Stimulated activated CD8-positive, alpha-beta memory T cell treated with anti-CD3 and anti-CD28 coated beads, Interleukin-2, amount 100 ng/mL, for 48 hours (primary cell): ENCODE measurements at places on chromosomes 5 and 9.

- DNase-seq, result no peak
These were observed 313.0 kb downstream of the CETN3 start for GRCh38 chr5:90096415-90097081.

- DNase-seq, result no peak
These were observed 54.3 kb upstream of the TNFSF15 start for GRCh38 chr9:114860187-114860586.

DNA sequence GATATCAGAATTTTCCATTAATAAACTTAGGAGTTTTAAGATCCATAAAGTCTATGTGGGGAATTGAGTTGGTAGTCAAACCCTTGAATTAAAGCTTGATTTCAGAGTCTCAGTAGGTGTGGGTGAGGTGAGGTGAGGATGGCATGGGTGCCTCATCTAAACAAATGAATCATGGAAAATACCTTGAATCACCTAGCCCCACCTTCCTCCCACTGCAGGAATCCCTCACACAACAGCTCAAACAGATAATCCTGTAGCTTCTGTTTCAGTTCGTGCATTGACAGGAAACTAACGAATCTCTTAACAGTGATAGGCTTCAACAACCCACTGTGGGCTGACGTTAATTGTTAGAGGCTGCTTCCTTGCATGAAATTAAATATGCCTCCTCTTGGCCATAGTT is 185.0 kb downstream of the SREK1 start:
- DNase-seq, result no peak

GRCh38 chr9:81237565-81238231 is 451.6 kb downstream of the TLE1 start:
- no peak for DNase-seq

- no peak for DNase-seq
These were observed 133.9 kb downstream of the MAN2A1 start for GRCh38 chr5:109823597-109823996.

DNA sequence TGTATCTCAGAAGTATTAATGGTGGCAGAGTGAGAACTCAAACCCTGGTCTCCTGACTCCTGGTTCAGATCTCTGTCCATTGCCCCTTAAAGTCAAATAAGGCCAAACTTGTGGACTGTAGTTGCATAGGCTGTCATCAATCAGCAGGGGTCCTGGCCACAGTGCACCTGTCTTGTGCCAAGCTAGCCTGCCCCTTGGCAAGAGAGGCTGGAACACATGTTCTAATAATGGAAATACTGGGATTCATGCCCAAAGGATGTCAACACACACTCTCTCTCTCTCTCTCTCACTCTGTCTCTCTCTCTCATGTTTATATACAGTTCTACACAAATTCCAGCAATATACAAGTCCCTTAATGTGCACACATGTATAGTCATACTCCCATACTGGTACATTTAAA is 44.3 kb downstream of the GLRA1 start:
- no peak for DNase-seq

DNA sequence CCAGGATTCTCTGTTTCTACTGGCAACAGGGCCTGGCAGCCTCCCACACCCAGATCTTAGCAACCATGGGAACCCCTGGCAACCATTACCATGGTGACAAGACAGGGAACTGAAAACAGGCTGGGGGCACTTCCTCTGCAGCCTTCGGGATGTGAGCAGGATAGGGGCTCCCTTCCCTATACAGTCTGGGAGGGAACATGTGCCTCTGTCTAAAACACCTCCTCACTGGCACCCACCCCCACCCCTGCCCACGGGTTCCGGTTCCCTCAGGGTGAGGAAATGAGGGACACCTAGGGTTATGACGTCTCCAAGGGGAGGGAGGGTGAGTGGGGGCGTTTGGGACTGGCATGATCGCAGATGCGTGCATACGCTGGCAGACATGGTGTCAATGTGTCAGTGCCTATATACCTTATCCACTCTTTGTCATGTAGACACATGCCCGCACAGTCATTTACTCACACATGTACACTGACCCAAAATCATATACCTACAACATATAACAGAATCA is 3.0 kb upstream of the DNAJB5 start:
- DNase-seq, result no peak

DNA sequence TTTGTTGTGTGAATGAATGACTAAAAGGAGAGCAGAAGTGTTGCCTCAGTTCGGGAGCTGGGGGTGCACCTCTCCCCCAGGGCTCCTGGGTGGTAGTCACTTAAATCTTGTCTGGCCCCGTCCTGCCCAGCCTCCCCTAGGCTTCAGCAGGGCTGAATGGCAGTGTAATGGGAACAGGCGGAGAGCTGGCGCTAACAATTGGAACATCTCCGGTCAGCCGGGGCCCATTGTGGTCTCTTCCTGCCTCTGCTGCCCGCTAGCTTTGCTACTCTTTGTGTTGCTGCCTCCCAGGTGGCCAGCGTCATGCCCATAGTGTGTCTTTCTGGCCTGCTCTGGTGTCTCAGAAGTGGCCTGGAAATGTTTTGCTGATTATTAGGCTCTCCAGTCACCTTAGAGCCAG is 62.3 kb downstream of the RGS3 start:
- no peak for DNase-seq

DNA sequence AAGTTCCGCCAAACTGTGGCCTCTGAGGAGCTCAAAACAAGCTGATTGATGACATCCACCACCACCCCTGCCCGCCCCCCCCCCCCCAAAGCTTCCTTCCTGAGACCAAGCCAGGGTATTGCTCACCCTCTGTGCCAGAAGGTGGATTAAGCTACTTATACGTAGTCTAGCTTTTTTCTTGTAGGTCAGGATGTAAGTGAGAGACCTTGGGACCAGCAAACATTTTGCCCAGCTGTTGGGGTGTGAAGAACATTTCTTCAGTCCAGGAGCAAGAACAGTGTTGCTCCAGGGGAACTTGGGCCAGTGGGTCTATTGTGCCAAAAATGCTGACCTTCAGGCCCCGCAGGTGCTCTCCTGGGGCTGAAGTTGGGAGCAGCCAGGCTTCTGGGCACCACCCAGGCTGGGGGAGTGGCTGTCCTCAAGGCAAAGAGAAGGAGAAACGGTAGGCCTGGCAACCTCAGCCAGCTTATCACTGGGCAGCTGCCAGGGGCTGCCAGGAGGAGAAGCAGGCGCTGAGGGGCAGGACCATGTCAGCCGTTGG is 18.0 kb downstream of the NEURL1B start:
- DNase-seq, result no peak

- DNase-seq, result no peak
These were observed 655 bp downstream of the MARVELD2 start for GRCh38 chr5:69415584-69415958.

GRCh38 chr5:32964261-32964660 is 253.1 kb downstream of the NPR3 start:
- DNase-seq, result no peak

DNA sequence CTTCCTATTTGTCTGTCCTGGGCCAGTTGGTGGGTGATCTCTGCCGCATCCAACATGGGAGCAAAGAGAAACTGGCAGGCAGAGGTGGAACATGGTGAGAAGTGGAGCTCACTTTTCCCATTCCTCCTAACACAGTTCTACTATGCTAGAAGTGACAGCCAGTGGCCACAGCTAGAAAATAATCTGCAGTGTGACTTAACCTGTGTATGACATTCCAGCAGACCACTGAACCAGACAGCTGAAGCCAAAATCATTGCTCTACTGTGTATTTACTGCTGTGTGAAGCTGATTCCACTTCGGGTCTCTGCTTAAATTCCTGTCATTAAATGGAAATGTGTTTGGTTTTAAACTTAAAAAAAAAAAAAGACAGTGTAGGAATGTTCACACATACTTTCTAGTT is 523.0 kb downstream of the MTRR start:
- DNase-seq, result no peak

- DNase-seq, result no peak
These were observed 28.4 kb downstream of the ZDHHC11B start for GRCh38 chr5:756171-756570.

DNA sequence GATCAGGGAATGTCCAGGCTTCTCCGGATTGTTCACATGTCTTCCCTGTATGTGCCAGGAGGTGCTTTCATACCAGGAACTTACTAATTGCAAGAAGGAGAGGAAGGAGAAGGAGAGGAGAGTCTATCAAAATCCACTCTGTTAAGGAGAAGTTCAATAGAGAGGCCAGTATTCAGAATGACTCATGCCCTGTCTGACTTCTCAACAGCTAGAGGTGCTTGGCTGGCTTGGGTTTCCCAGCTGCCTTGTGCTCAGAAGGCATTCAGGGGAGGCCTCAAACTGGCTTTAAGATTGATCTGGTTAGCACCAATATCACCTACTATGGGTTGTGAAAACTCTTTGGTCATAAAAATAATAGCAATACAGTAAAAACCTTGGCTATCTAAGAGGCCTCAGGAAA is 167.9 kb upstream of the GLRA1 start:
- no peak for DNase-seq

DNA sequence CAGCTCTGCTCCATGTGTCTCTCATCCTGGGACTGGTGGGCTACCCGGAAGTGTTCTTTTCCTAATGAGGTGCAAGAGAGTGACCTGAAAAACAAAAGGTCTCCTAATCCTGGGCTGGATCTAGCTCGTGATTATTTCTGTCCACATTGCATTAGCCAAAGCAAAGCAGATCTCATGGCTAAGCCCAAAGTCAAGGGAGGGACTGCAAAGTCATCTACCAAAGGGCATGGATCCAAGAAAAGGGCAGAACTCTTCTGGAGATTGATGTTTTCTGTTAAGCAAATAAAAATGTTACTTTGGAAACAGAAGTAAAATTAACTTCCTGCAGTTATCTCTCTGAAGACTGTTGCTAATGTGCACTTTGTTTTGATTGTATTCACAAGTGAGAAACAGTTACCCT is 225.2 kb downstream of the CFAP90 start:
- no peak for DNase-seq

- no peak for DNase-seq
These were observed 47.5 kb upstream of the PLPP1 start for GRCh38 chr5:55582256-55582655.
